Activated CD4-positive, alpha-beta T cell treated with anti-CD3 and anti-CD28 coated beads, Interleukin-2, Interleukin-4, amounts not matched to agents 100 ng/mL and 50 ng/mL, durations not matched to agents 16 hours and 8 hours (primary cell): ENCODE measurements at places on chromosomes 4 and X.

- DNase-seq: no peak
These were observed 31.1 kb upstream of the RXFP1 start for GRCh38 chr4:158490629-158491028.

DNA sequence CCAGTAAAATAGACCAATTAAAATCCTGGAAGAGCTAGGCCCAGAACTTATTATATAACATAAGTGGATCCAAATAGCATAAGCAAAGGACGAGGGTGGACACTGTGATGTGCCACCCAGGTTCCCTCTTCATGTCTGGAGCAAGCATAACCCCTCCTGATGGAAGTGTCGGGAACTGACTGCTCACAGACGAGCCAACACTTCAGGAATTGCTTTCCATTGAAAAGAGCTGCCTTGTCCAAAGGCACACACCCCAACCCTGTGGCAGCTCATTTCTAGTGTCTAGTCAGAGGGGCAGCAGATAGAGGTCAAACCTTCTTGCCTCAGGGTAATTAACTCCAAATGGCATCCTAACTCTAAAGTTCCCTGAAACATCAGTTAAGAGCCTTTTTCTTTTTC is 15.3 kb downstream of the DDIT4L start:
- DNase-seq: no peak

DNA sequence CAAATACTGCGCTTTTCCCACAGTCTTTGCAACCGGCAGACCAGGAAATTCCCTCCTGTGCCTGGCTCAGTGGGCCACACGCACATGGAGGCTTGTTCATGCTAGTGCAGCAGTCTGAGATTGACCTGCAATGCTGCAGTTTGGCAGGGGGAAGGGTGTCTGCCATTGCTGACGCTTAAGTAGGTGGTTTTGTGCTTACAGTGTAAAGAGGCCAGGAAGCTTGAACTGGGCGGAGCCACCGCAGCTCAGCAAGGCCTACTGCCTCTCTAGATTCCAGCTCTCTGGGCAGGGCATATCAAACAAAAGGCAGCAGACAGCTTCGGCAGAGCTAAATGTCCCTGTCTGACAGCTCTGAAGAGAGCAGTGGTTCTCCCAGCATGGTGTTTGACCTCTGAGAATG is 390.5 kb upstream of the TECRL start:
- DNase-seq: no peak

- no peak for DNase-seq
These were observed 6.2 kb downstream of the CSF2RA start for GRCh38 chrX:1274786-1275185.

DNA sequence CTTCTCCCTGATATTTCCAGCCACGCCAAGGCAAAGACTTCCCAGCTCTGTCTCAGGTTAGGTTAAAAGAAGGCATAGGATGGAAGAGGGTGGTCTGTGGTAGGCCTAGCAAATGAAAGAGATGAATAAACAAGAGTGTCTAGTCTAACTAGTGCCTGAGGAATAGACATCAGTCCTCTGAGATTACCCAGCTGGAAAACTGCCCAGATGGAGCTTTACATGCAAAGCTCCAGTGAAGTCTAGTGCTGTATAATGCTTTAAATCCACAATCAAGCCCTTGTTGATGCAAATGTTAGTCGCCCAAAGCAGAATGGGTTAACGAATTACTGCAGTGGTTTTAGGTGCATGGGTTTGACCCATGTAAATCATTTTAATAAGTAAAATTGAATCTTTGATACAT is 24.8 kb upstream of the GUCY1B1 start:
- no peak for DNase-seq

GRCh38 chr4:82380344-82380743 is 6.6 kb upstream of the HNRNPD start:
- no peak for DNase-seq

GRCh38 chr4:95181243-95181995 is 367.4 kb downstream of the UNC5C start:
- DNase-seq: peak; percentile 19
